ENCODE measurements at places on chromosomes 6 and 20.
A peak's percentile ranks its signal among the peaks of the same experiment; 100 is the strongest.

DNA sequence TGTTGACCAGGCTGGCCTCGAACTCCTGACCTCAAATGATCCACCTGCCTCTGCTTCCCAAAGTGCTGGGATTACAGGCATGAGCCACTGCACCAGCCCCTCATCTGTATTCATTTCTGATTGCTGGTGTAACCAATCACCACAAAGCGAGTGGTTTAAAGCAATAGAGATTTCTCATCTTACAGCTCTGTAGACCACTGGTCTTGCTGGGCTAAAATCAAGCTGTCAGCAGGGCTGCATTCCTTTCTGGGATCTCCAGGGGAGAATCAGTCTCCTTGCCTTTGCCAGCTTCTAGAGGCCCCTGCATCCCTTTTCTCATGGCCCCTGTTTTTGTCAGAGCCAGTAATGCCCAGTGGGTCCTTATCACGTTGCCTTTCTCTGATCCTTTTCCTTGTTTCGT lies 49.9 kb upstream of the PMEPA1 start:
- DNase-seq = no peak

DNA sequence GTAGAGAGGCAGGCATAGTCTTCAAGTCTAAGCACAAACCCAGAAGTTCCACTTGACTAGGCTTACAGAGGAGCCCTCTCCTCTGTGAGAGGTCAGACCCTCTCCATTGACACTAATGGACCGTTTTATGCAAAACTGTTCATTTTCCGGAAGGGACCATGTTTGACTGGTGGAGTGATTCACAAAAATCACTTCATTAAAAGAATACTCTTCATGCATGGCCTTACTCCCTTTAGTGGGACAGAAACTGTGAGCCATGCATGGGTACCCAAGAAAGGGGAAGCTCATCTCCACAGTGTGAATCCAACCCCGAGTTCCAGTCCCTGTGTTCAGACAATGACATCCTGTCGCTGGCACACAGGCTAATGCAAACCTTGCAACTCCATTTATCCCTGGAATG lies 63.2 kb downstream of the OLIG3 start:
- DNase-seq = no peak

DNA sequence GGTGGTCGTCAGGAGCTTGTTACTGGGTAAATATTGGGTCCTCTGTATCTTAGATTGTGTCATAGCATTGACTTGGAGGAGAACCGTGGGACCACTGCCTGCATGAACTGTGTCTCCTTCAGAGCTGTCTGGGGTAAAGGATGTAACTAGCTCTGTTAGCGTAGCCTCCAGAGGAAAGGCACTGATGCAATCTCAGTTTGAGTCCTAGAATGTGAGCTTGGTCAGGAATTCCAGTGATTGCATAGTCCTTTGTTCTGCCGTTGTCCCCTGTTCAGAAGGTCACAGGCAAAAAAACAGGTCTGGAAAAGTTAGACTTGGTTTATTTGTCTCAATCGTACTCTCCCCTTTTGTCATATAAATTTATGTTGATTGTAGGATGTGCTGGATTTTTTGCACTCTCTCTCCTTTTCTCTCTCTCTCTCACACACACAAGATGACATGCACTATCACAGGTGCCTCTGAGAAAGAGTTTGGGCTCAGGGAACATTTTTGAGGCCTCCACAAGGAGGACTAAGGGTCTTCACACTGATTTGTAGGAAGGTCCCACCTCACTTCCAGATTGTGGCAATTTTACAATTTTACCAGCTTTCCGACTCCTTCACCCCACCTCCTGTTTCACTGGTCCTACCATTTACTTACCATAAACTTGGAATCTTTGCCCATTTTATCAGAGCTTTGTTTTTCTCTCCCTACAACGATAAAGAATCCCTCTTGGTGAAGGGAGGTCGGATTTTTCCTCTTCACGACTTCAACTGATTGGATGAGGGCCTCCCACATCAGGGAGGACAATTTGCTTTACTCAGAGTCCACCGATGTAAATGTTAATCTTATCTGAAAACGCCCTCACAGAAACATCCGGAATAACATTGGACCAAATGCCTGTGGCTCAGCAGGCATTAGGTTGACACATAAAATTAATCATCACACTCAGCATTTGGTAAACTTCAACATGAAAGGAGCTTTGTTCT lies 7.0 kb upstream of the DACT2 start:
- peak; percentile 14 for DNase-seq

- no peak for DNase-seq
Measured at GRCh38 chr6:3319610-3320200, 61.0 kb downstream of the PSMG4 start.

DNA sequence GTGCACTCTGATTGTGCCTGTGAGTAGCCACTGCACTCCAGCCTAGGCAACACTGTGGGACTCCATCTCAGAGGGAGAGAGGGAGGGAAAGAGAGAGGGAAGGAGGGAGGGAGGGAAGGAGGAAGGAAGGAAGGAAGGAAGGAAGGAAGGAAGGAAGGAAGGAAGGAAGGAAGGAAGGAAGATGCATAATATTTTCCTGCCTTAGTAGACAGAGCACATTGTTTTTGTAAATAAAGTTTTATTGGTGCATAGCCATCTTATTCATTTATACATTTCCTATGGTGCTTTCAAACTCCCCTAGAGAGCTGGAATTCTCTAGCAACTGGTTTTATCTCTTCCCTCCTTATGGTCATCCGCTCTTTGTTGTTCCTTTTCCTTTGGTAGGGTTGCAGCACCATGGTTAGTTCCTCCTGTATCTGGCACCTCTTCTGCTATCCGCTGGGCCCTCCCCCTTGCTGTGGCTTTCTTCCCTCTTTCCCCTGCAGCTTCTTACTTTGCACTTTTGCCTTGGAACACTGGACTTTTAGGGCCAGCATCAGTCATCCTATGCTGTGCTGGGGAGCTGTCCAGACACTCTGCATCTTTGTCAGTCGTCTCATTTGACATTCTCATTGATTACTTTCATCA lies 20.2 kb downstream of the GPR6 start:
- DNase-seq = peak; percentile 4
